ENCODE measurements at places on chromosomes 12 and 14. TPM values are rescaled to one million over a fixed set of nuclear protein-coding genes. Genes with fewer than 3 reads are reported as not detected.

The PRH1 gene
- total RNA-seq = 12.6 TPM

The GPD1 gene
- not detected for total RNA-seq

The PZP gene
- total RNA-seq = 0.97 TPM

The FBXO33 gene
- 10.7 TPM for total RNA-seq

The KLHDC1 gene
- 1.1 TPM for total RNA-seq

The TAC3 gene
- total RNA-seq = not detected

The HCAR3 gene
- total RNA-seq = not detected

Data from epithelial cell of umbilical artery (primary cell).